Sciatic nerve (tissue), 2 donors: ENCODE measurements at places on chromosomes 4 and X. TPM values are rescaled to one million over a fixed set of nuclear protein-coding genes. Genes with fewer than 3 reads are reported as not detected.

- peak; percentile 62 for DNase-seq
Observed at GRCh38 chrX:139203651-139204570, 326.6 kb upstream of the F9 start.

GRCh38 chrX:85905851-85906250 lies 141.5 kb downstream of the CHM start:
- DNase-seq, result no peak

DNA sequence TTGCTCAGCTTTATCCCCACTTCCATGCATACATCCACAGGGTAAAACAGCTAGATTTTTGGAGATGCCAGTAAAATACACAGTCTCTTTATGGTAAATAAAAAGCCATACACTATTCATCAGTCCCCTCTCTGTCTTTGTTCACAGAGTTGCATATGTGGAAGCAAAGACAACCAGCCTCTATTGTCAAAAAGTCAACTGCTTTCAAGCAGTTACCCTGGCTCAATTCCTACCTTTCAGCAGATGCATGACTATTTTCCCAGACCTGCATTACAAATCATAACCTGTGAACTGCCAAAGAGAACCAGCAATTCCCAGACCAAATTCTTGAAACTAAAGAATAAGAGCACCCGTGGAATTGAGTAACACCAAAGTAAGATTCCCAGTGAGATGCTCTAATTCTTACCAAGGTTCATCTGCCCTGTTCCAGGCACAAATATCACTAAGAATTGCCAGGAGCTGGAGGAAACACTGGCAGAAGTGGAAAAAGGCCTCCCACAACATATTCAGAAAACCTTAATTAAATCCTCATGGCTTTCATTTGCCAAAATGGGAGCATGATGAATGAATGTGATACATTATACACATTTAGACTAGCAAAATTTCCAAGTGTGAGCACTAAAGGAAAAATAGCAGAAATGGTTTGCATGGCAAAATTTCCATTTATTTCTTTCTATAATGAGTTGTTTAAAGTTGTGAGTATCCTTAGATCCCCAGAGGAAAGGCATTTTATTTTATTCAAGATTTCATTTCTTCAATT lies 391.2 kb upstream of the ADGRL3 start:
- no peak for DNase-seq

DNA sequence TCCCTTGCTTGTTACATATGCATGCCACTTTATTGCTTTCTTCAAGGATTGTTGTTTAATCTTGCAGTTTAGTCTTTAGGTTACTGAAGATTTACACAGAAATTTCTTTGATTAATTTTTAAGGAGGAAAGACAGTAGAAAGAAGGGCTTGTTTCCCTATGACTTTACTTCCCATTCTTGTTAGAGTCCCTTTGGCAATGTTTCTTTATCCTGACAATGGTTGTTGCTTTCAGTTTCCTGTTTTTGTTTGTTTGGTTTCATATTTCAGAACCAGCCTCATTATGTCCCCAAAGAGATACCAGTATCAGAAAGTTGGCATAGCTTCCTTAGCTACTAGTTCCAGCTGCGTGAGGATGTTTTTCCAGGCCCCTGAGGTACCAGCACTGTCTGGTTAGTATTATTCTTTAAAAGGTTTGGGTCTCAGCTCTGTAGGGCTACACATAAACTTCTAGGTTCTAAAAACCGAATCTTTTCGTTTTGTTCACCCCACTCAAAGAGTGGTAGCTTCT lies 61.3 kb upstream of the UNC5C start:
- DNase-seq, result no peak

DNA sequence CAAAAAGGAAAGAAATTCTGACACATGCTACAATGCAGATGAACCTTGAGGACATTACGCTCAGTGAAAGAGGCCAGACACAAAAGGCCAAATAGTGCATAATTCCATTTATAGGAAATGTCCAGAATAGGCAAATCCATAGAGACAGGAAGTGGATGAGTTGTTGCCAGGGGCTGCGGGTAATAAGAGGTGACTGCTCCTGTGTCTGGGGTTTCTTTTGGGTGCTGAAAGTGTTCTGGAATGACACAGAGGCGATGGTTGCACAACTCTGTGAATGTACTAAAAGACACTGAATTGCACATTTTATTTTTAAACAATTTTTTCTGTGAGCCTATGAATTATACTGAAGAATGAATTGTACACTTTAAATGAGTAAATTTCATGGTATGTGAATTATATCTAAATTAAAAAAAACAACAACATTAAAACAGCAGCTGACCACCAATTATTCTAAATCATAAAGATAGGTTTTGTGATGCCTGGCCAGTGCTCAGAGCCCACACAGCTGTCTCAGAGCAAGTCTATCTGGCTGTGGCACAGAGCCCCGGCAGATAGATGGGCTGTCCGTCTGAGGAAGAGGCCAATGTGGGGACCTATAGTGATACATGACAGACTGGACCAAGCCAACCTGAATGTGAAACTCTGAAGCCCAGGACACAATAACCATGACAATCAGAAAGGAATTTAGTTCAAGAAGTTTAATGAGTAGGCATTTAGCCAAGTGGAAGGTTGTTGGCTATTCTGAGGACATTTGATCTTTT lies 23.5 kb upstream of the IRAK1 start:
- DNase-seq, result no peak

GRCh38 chrX:101219116-101219863 lies at the start of gene DRP2:
Gene DRP2, plus strand, starts transcription at chrX:101219786. Its CDS starts 11,862 bp downstream, at chrX:101231648.
- DNase-seq, result no peak

- peak; percentile 65 for DNase-seq
Observed at GRCh38 chr4:10157478-10158332, 41.1 kb upstream of the WDR1 start.

DNA sequence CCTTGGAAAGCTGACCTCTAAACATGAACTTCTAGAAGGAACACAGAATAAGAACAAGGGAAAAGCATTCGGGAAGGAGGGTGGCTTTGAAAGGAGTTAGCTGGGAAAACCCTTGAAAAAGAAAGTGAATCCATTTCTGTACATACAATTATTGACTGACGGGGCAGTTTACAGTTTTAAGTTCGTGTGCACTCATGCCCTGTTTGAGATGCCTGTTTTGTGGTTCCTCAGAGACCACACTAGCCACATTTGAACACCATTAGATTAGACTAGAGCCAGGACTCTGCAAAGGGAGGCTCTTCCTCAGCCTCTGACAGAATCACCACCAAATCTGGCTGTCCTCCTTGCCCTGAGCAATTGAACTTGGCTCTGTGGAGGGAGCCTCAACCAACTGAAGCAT lies 158.3 kb downstream of the PALLD start:
- DNase-seq, result no peak

DNA sequence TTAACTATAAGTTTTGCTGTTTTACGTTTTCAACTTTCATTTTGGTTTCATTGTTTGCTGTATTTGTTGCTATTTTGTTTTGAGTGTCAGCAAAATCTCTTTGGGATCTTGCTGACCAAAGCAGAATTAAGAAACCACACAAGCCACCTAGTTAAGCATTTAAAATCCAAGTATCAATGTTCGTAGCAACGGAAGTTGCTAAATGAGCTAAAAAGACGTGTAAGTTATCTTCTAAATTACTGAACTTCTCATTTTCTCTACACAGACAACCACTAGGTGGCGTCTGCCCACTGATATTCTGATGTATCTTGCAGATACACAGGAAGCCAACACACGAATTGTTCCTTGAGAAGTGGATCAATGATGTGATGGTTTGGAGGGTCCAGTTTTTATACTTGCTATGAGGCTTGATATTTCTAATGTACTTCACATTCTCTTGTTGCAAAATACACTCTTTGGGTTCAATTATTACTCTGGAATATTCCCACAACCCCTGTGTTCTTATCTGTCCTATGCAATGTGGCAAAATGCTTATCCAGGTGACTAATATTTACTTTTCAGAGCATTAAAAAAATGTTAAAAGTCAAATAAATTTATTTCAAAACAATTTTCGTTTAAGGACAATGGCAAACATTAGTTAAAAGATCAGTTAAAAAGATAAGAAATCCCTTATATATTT lies 250.5 kb downstream of the TECRL start:
- peak; percentile 74 for DNase-seq

GRCh38 chr4:19947349-19947748 lies 304.4 kb upstream of the SLIT2 start:
- DNase-seq, result no peak

The FGF13 gene
- total RNA-seq, result 10.4 TPM

DNA sequence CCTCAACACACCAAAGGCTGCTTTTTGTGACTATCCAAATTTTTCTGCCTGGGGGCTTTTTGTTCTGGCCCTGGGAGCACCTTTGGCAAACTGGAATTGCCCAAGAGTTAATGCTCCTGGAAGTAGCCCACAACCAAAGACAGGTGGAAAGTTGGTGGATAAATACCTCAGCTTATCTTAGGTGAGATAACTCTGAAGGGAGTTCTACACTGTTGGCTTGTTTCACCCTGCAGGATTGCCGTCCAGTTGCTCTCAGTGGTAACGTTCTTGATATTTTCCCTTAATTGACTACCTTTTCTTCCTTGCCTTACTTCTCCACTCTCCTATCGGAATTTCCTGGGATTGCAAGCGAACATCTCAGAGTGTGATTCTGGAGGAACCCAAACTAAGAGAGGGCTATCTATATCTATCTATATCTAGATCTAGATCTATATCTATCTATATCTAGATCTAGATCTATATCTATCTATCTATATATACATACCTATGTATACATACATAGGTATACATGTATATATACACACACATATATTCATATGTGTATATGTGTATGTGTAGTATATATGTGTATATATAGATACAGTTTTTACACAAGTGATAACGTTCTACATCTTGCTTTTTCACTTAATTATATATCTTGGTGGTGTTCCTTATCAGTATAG lies 82.6 kb upstream of the DHX15 start:
- DNase-seq, result no peak

The TSC22D3 gene
- 93.5 TPM for total RNA-seq

The SSX2 gene
- total RNA-seq, result not detected

- no peak for DNase-seq
Observed at GRCh38 chr4:7918981-7919380, 20.7 kb downstream of the AFAP1 start.

DNA sequence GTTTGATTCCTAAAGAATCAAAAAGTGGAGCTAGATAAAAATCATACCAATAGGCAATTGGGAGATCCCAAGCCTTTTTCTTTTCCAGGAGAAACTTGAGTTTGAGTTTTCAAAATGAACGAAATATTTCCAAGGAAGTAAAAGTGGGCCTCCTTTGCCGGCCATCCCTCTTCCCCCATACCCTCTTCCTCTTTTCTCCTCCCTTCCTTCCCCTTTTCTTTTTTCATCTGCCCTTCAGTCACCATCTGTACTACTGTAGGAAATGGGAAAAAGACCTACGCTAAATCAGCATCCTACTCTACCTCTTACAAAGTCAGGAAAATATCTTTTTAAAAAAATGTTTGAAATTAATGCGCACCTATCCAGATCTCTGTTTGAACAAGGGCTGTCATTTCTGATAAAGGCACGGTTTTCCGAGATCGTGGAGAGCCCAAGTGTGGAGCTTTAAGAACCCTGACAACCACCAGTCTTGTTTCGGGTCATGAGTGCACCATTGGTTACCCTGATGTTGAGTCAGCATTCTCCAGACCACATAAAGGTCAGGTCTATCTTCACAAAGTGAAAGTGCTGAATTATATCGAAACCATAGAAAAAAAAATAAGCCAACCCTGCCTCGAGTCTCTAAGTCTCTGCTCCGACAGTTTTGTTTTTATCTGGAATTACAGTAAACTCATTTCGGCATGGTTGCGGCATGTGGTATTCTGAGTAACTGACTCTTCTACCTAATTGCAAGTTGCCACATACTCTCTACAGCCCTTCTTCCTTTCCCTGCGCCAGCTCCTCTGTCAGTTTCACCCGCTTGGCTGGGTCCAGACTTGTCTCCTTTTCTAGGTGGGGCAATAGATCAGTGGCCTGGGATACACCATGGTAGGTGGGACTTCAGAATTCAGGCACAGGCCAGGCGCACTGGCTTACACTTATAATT lies 140.2 kb upstream of the KLF3 start:
- no peak for DNase-seq

The ATP1B4 gene
- total RNA-seq, result not detected

The DHX15 gene
- 131 TPM for total RNA-seq

The F9 gene
- not detected for total RNA-seq

DNA sequence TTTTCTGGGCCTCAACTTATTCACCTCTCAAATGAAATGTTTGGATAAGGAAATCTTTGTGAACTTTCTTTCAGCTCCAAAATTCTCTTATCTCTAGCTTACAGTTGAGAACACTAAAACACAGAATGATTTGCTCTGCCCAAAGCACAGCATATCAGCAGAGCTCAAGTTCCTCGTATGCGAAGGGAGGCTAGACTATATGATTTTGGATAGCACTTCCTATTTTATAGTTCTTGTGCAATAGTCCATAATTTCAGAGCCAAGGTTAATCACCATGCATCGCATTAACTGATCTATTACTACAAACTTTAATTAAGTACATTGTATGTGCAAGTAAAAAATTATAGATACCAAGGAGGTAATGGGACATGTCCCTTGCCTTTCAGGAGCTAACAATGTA lies 27.0 kb upstream of the KLHL13 start:
- no peak for DNase-seq

DNA sequence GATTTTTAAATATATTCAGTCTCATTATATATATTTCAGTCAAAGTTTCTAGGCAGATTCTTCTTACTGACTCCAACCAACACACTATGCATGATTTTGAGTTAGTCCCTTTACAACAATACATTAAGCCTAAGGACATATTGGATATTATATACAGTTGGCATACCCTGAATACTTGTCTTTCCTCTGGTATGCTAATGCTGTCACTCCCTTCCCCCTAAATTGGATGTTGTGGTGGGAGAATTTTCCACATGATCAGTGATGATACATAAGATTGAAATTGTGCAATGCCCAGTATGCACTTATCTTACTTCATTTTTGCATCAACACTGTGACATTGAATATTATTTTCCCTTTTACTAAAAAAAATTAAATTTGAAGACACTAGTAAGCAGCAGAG lies 935.2 kb downstream of the PCDH7 start:
- DNase-seq, result no peak

The TENM3 gene
- 38.2 TPM for total RNA-seq
